CD8-positive, alpha-beta memory T cell (primary cell): ENCODE measurements at places on chromosomes 7 and 10. TPM values are rescaled to one million over a fixed set of nuclear protein-coding genes. Genes with fewer than 3 reads are reported as not detected.

- no peak for DNase-seq
- no peaks in the 10 kb centered on the region for H3K36me3 ChIP-seq
- H3K27ac ChIP-seq, result no peak overlapping the region
- H3K4me1 ChIP-seq, result no peaks in the 10 kb centered on the region
- no peaks in the 10 kb centered on the region for H3K27me3 ChIP-seq
- H3K4me3 ChIP-seq, result no peak overlapping the region
Measured at GRCh38 chr7:55344840-55345239, 20.3 kb upstream of the LANCL2 start.

DNA sequence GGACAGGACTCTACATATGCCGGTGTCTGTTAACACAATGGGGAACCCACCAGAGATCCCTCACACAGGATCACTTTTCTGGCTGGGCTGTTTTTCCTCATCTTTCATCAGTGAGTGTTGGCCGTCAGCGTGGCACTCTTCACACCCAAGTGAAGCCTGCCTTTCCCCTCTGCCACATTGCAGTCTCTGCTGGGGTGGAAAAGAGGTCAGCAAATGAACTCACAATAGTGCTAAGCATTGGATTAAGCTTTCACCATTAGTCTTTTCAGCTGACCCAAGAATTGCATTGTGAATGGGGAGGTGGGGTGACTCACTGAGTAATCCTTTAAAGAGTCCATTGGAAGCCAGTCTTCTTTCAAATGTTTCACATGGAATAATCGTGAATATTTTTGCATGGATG lies 143.0 kb downstream of the KIAA1217 start:
- H3K4me1 ChIP-seq, result no peaks in the 10 kb centered on the region
- no peak for DNase-seq

C7orf57 gene
- total RNA-seq, result 0.66 TPM

DNA sequence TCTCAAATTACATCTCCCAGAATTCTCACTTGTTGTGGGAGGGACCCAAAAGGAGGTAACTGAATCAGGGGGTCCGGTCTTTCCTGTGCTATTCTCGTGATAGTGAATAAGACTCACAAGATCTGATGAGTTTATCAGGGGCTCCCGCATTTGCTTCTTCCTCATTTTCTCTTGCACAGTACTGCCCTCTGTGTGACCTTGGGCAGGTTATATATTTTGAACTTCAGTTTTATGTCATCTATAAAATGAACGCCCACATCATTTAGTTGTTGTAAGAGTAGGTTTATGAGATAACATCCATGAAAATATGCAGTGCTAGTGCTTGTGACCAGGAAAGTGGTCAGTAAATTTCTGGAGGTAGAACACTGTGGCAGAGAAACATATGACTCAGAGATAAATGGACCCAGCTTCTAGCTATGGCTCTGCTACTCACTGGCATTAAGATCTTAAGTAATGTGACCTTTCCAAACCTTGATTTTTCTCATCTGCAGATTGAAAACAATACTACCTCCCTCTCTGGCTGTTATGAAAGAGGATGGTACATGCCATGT lies 44.3 kb downstream of the SCRN1 start:
- H3K27me3 ChIP-seq, result no peaks in the 10 kb centered on the region
- DNase-seq, result no peak
- H3K4me3 ChIP-seq, result no peak overlapping the region
- no peaks in the 10 kb centered on the region for H3K36me3 ChIP-seq
- no peak overlapping the region for H3K27ac ChIP-seq

- no peaks in the 10 kb centered on the region for H3K4me1 ChIP-seq
- H3K36me3 ChIP-seq, result no peaks in the 10 kb centered on the region
- H3K27ac ChIP-seq, result no peak overlapping the region
- DNase-seq, result no peak
- H3K4me3 ChIP-seq, result no peak overlapping the region
Measured at GRCh38 chr10:22454634-22455033, 109.3 kb downstream of the SPAG6 start.

DNA sequence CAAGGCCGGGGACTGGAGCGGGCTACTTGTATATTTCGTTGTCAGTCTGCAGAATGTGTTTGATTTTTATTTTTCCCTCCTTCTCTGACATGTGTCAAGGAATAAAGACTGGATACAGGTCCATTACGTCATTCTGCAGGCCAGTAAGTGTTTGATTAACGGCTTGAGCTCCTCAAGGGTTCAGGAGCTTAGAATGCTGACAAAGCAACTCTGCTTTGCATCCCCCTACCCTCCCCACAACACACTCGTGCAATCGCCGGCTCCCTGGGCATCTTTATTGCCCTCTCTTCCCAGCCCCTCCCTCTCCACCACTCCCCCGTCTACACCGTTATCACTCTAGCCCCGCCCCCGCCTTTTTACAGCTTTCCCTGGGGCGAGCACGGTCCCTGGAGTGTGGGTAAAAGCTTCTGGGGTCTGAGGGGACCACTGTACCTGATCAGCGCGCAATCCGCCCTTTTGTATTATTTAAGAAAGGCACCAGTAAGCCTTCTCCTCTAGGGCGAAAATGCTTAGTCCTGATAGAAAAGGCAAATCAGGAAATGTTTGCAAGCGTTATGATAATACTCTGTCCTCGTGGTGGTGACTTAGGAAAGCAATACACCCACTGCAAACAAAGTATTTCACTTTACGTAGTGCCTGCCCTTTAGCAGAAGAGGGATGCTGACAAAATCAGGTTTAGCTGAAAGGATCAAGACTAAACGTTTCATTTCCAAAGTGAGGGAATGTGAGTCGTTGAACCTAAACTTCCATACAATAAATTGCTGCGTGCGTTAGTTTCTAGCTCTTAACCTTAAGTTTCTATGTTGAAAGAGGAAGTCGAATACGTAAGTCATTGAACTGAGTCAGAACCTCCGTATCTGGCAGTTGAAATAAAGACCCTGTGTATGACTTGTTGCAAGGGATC lies 1.4 kb upstream of the CREB5 start:
- peak overlapping the region; percentile 23 for H3K4me3 ChIP-seq
- no peak overlapping the region for H3K27ac ChIP-seq
- peaks cover 7% of the 10 kb centered on the region for H3K4me1 ChIP-seq

DNA sequence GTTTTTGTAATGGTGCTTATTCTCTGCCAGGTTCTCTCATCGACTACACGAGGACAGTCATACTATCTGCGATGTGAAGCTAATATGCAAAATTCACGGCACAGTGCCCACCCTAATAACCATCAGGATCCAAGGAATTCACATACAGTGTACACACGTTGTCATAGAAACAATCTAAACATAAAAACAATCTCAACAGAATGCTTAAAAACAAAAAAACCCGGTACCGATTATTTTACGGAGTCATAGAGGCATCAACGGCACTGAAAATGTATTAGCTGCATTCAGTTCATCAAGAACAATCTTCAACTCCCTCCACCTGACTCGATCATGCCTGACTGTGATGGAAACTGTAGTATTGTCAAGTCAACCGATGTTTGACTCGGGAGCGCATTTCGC lies 628 bp downstream of the MRPS33 start:
- peak overlapping the region; percentile 97 for H3K27ac ChIP-seq
- peak overlapping the region; percentile 78 for H3K4me3 ChIP-seq
- H3K4me1 ChIP-seq, result peaks cover 28% of the 10 kb centered on the region
- no peaks in the 10 kb centered on the region for H3K36me3 ChIP-seq

- H3K4me3 ChIP-seq, result no peak overlapping the region
- no peak for DNase-seq
- no peaks in the 10 kb centered on the region for H3K36me3 ChIP-seq
- H3K27me3 ChIP-seq, result no peaks in the 10 kb centered on the region
Measured at GRCh38 chr10:48612236-48612943, 7.5 kb upstream of the ARHGAP22 start.

MBL2 gene
- not detected for total RNA-seq

DNA sequence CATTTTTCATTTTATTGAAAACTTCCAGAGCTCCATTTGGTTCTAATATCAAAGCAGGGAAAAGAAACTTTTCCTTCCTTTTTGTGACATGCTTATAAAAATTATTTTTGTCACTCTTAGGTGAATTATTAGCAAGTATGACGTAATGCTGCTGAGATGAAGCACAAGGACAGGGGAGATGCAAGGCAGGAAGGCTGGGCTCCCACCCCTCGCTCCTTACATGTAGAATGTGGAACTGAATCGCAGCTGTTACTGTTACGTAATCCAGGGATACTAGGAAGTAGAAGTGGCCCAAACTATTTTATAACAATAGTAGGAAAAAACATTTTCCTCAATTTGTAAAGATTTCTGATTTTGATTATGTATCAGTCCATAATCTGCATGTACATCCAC lies 17.1 kb upstream of the GTPBP4 start:
- peaks cover 4% of the 10 kb centered on the region for H3K4me1 ChIP-seq
- no peak for DNase-seq
- H3K27me3 ChIP-seq, result no peaks in the 10 kb centered on the region
- H3K27ac ChIP-seq, result no peak overlapping the region
- no peak overlapping the region for H3K4me3 ChIP-seq

DNA sequence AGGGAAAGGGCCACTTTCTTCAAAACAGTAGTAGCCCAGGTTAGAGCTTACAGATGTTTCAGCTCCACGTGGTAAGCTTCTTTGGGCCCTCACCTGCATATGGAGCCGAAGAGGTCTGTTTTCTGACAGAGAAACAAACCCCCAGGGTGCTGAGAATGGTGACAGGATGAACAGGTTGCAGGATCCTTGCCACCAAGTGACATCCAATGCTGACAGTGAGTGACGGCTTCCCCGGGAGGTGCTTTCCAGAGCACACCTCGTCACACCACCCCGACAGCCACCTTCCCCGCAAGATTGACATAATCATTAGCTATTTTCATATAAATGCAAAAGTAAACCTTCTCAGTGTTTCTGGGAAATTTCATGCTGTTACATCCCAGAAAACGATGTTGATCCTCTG lies 109.3 kb upstream of the BTBD16 start:
- H3K4me1 ChIP-seq, result no peaks in the 10 kb centered on the region
- H3K4me3 ChIP-seq, result no peak overlapping the region
- no peak for DNase-seq
- no peak overlapping the region for H3K27ac ChIP-seq
- no peaks in the 10 kb centered on the region for H3K36me3 ChIP-seq

DNA sequence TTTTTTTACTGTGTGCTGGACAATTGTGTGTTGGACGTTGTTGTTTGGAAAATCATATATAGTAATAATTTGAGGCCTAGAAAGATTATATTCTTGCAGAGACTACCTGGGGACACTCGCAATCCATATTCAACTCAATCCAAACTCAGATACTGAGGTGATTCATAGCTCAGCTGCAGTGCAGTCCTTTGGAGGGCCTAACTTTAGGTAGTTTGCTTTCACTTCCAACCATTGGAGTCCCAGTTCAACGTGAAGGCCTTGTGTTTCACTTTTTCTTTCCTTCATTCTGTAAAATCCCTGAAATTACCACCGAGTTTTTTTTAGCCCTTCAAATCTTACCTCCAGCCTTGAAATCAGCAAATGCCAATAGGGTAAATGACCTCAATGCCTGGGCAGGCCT lies 32.3 kb downstream of the ATRNL1 start:
- H3K4me1 ChIP-seq, result no peaks in the 10 kb centered on the region
- DNase-seq, result no peak
- no peak overlapping the region for H3K4me3 ChIP-seq
- H3K27ac ChIP-seq, result no peak overlapping the region
- no peaks in the 10 kb centered on the region for H3K36me3 ChIP-seq

DNA sequence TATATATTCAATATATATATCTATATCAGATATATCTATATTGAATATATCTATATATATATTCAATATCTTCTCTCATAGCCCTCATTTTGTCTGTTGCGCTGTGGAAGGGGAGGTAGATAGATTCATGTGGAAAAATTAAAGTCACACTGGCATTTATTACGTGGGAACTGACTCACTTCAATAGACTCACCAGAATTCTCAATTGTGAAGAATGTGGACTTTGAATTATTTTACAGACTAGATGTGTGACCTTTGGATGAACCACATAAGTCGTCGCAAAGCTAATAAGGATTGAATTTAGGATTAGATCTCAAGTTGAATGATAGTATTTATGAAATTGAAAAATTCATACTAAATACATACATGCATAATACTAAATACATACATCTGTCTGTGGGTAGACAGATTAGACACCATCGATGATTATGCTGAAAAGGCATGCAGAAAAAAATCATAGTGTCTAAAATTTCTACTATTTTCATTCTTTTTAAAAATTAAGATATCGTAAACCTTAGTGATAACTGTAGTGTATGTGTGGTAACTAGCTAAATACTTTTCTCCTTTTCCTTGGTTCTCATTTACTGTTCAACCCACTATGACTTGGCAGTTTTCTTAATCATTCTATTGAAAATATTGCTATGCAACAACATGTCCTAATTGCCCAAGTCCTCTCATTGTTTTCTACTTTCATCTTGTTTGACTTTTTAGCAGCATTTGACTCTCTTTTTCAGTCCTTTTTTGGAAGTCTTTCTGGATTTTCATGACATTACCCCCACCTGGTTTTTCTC lies 61.8 kb upstream of the A1CF start:
- DNase-seq, result no peak
- H3K36me3 ChIP-seq, result no peaks in the 10 kb centered on the region
- no peak overlapping the region for H3K27ac ChIP-seq
- no peaks in the 10 kb centered on the region for H3K4me1 ChIP-seq

- no peak overlapping the region for H3K27ac ChIP-seq
- no peaks in the 10 kb centered on the region for H3K4me1 ChIP-seq
- no peak overlapping the region for H3K4me3 ChIP-seq
- no peaks in the 10 kb centered on the region for H3K36me3 ChIP-seq
Measured at GRCh38 chr7:50632561-50633413, 67.6 kb upstream of the DDC start.

GRCh38 chr10:12358863-12359564 lies 9.7 kb downstream of the CAMK1D start:
- H3K36me3 ChIP-seq, result no peaks in the 10 kb centered on the region
- DNase-seq, result no peak
- no peaks in the 10 kb centered on the region for H3K27me3 ChIP-seq
- H3K4me3 ChIP-seq, result no peak overlapping the region
- H3K4me1 ChIP-seq, result peaks cover 24% of the 10 kb centered on the region
- no peak overlapping the region for H3K27ac ChIP-seq

DNA sequence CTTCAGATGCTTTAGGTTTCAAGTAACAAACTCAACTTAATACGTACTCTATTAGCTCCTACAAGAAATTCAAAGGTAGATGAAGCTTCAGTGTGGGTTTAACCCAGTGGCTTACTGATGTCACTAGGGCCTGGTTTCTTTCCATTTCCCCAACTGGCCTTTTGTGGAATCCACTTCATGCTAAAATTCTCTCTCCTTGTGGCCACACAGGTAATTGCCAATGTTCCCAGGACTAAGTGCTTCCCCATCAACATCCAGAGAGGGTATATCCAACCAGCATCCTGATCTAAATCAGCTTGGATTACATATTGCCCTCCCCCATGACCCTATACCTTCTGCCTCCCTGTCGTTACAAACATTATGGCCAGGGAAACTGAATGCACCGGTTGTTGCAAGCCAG lies 10.7 kb downstream of the FBXL13 start:
- no peak for DNase-seq
- no peaks in the 10 kb centered on the region for H3K4me1 ChIP-seq
- H3K27ac ChIP-seq, result no peak overlapping the region
- H3K36me3 ChIP-seq, result no peaks in the 10 kb centered on the region

SAMD9L gene
- total RNA-seq, result 9.5 TPM

DNA sequence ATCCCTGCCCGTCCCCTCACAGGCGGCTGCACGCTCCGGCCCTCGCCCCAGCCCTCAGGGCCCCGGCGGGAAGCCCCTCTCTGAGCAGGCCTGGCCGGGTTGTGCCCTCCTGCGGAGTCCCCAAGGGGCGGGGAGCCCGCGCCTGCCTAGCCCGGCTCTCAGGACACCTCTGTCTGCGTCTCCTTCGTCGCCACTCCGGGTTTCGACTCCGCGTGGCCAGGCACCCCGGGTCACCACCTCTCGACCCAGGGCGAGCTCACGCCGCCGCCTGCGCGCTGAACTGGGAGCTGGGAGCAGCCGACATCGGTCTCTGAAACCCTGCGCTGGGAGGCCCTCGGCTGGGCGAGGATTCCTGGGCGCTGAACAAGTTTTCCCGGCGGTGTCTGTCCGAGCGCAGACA lies 6.2 kb upstream of the OGDHL start:
- DNase-seq, result no peak
- H3K27ac ChIP-seq, result no peak overlapping the region
- H3K36me3 ChIP-seq, result no peaks in the 10 kb centered on the region
- H3K27me3 ChIP-seq, result no peaks in the 10 kb centered on the region
- H3K4me1 ChIP-seq, result no peaks in the 10 kb centered on the region
